Stimulated activated CD8-positive, alpha-beta memory T cell treated with anti-CD3 and anti-CD28 coated beads, Interleukin-7, amount 100 ng/mL, for 1 hour (primary cell): ENCODE measurements at places on chromosomes 6 and 20.

DNA sequence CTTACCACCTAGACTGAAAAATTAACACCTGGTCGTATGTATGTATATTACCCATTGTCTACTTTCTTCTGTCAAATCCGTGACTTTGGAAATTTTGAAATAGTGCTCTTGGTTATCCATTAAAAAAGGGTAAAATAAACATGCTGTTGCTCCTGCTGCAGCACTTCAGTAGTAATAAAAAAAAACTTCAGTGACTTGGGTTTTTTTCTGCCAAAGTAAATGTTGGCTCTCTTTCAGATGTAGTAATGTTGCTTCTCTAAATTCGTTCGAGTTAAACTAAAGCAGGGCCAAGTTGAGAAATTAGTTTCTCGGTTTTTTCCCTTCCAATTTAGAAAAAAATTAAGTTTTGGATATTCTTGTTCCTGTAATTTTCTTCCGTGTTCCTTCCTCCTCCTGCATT lies 34.2 kb downstream of the JARID2 start:
- DNase-seq, result no peak

DNA sequence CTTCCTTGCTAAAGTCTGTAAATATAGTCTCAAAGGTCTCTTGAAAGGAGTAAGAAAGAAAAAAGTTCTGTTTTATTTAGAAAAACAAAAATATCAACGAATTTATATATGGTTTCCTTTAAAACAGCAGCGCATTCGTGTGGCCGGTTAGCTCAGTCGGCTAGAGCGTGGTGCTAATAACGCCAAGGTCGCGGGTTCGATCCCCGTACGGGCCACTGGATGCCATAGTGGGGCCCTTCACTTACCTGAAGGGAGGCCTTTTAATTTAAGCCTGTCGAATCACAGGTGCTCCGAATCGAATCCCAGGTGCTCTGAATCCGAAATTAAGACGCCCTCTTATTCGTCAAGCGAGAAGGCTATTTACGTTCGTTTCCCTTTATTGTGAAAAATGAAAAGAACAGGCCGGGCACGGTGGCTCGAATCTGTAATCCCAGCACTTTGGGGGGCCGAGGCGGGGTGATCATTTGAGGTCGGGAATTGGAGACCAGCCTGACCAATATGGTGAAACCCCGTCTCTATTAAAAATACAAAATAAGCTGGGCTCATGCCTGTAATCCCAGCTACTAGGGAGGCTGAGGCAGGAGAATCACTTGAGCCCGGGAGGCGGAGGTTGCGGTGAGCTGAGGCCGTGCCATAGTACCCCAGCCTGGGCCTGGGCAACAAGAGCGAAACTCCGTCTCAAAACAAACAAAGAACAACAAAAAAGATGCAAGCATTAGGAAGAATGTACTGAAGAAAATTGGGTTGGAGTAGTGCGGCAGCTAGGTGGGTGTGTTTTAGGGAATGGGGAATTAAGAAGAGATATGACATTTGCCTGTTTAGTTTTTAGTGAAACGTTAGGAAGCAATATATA lies 195.8 kb upstream of the ZNF184 start:
- DNase-seq, result no peak

DNA sequence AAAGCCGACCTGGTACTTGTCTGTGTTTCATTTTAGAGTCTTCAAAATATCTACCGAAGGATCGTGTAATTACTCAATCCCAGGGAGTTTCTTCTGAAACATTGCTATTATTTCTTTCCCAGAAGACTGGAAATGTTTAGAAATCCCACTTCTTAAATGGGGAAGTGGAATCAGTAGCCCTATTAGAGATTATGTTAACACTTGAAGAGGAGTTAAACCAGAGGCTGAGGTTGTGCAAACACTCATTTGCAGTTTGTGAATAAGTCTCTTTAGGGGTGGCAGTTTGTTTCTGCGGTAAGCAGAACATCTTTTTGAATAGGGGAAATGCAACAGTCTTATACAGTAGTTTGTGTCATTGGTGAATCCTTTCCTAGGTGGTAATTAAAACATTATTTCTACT lies 21.3 kb downstream of the DSP start:
- DNase-seq, result no peak

- no peak for DNase-seq
Measured at GRCh38 chr20:10463622-10464021, 28.5 kb downstream of the SLX4IP start.

GRCh38 chr20:711576-711975 lies 36.0 kb upstream of the SCRT2 start:
- no peak for DNase-seq

GRCh38 chr6:138727182-138727581 lies 46.4 kb upstream of the CCDC28A start:
- no peak for DNase-seq

DNA sequence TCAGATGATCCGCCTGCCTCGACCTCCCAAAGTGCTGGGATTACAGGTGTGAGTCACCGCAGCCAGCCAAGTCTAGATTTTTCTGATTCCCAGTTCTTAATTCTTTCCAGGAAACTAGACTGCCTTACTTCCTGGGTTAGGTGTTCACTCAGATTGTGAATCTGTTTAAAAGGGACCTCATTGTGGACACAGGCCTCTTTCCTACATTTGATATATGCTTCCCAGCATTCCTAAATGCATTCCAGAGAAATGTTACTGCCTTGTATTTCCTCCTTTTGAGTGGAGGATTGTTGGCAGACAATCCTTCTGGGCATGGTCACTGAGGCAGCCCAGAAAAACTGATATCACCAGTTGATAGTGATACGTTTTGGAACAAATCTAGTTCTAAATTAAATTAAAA lies 15.7 kb downstream of the TMEM181 start:
- no peak for DNase-seq
